MCF 10A (cell line): ENCODE measurements at places on chromosomes 3 and 15. TPM values are rescaled to one million over a fixed set of nuclear protein-coding genes. Genes with fewer than 3 reads are reported as not detected.

DNA sequence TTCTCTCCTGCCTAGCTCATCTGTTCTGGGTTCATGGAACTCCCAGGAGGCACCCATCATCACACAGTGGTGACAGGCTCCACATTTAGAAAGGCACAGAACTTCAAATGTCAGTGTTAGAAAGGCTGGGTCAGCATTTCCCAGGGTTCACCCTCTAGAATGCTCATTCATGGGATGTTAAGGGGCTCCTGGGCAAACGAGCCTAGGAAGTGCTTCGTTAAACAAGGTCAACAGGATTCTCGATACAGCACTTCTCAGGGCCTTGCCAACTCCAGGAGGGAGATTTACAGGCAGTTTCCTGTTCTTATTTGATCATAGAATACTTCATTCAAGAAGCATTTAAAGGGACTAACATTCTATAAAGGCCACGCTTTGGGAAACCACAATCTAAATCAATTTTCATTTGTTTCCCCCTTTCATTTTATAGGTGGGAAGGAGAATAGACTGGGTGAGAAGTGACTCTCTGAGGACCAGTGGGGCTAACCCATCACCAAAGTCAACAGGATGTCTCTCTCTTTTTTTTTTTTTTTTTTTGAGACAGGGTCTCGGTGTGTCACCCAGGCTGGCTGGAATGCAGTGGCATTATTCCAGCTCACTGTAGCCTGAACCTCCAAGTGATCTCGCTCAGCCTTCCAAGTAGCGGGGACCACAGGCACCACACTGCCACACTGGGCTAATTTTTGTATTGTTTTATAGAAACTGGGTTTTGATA is 14.3 kb downstream of the IGDCC4 start:
- DNase-seq = no peak

RAD18 gene
- 27.5 and 29.1 TPM in 2 replicates for total RNA-seq

DNA sequence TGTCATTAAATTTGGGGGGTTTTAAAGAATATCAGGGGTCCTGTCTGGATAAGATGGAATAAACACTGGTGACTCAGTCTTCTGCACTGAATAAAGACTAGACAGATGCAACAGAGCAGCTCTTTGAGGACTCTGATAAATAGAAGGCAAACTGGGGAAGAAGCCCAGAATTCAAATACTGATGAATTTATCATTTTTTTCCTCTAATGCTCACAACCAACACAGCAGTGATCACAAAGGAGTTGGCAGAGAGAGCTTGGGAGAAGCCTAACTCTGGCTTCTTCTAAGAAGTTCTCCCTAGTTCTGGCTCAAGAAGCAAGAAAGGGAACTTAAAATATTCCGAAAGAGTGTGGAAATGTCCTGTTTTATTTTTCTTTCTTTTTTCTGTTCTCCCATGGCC is 597.8 kb downstream of the FGF12 start:
- DNase-seq = no peak

ERICH6 gene
- not detected in 2 replicates for total RNA-seq

DNA sequence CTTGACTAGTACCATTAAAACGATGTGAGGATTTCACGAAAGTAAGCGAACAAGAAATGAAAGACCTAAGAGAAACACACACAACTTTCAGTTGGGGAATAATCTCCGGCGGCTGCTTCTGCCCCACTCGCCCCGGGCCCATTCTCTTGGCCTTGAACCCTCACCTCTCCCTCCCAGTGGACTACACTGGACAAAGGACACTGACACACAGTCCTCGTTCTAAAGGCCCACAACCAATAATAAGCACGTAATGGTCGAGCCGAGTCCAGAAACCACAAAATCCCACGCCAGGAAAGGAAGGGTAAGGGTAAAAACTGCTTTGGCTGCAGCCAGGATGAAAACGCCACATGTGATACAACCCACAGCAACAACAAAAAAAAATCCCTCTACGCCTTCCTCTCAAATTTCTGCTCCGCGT is 469 bp downstream of the ZNF770 start:
- no peak for DNase-seq

KLF15 gene
- 5.3 and 8.3 TPM in 2 replicates for total RNA-seq

DNA sequence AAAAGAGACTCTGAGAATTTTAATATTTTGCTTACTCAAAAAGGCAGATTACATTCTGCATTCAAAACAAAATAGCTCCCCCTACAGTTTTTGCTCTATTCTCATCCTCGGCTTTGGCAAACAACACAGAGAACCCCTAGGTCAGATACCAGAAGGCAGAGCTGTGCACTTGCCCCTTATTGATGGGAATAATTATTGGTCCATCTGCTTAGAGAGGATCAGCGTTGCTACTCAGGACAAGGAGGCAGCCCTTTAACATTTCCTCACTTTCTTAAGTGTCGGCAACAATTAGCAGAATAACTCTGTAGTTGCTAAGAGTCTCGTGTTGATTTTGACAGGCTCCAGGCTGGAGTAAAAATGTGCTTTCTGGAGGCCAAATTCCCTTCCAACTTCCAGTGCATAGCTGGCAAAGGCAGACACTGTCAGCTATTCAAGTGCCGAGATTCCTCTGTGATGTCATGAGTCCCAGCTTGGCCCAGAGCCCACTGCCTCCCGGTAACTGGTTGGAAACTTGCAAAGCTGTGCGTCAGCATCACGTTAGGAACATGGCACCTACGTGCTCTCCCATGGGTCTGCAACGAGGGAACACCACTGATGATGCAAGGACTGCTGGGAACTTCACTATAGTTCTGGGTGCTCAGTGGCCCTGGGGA is 482.7 kb upstream of the ADAMTS9 start:
- peak; percentile 89 for DNase-seq

PLA2G4B gene
- total RNA-seq = 3.8 and 5.0 TPM in 2 replicates

ISY1 gene
- 52.5 and 57.8 TPM in 2 replicates for total RNA-seq
